ENCODE measurements at places on chromosomes 6 and 20.

DNA sequence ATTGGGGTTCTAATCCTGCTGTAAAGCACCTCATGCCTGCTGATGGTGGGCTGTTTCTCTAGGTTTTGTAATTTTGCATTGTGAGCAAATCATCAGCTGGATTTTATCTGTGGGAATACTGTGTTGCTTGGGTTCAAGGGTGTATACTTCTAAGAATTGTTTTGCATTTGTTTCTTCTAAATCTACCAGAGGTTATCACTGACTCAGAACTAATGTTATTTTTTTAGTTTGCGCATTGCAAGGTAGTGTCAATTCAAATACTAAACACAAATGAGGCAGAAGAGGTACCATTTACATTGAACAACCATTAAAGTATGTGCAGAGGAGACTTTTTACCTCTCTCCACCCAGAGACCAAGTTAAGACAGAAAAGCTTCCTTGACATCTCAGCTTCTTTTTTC, 60.0 kb downstream of the CEP162 start:
- no peak for DNase-seq

DNA sequence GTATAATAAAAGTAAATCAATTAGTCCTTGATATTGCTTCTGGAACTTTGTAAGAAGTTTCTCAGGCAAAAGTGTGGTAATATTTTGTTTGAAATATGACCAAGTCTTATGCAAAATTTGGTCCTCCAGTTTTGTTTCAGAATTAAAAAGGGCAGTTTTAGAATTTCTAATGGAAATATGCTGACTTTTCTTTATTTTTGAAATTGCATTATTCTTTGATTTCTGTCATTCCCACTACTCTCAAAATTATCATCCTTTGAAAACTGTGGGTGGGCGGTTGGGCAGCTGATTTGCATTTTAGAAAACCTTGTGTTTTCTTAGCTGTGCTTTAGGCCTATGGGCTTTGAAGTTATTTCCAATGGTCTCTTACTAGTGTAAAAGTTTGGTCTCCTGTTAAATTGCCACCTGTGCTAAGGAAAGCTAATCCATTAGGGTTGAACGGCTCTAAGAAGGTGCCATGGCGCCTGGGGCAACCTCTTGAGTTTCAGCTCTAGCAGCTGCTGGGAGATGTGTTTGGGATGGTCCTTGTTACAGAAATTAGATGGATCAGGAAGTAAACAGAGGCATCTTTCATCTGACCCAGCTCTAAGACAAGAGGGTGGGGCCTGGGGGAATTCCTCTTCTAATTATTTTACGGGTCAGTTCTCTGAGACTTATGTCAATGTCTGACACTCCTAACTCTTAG, 880.8 kb upstream of the SLC35B3 start:
- DNase-seq = no peak

DNA sequence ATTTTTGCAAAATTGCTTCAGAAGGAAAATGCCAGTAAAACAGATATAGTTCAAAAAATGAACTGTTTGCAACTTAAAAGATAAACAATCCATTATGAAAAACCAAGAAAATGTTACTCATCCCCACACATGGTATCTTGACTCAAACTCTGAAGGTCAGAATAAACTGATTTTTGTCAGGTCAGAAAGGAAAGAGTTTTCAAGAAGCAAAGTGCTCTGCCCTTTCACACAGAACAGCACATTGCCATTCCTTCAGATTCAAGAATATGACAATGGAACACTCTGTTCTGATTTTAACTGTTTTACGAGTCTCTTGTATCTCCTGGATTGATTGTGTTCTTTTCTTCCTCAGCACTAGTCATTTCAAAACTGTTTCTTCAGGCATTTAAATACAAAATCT, 33.8 kb upstream of the NT5E start:
- DNase-seq = no peak

DNA sequence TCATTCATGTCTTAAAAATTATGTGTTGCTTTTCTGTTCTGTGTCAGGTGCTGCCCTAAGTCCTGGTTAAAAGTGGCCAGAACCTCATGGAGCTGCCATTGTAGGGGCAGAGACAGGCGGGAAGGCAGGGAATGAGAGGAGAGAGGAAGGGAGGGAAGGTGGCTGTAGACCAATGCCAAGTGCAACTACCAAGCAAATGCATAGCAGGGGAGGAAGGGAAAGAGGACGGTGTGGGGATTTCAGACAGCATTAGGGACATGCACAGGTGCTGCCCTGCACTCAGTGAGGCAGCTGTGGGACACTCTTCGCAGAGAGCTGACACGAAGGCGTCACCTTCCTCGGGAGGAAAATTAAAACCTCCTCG, 21.0 kb downstream of the GGTLC1 start:
- DNase-seq = no peak

DNA sequence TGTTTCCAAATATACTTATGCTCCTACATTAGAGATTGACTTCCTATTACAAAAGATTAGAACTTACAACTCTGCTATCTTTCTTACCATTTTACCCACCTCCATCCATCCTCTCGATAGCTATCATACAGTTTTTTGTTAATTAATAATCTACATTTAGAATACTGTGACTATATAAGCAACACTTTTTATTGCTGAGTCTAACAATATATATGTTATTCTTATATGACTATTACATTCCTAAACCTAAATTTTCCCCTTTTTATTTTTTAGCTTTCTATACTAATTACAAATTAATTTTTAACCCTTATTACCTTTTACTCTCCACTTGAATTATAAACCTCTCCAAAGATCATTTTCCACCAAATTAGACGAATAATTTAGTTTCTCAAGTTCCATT, 57.0 kb downstream of the RNF217 start:
- DNase-seq = no peak

- no peak for DNase-seq
These were observed 22.6 kb downstream of the RSPH3 start for GRCh38 chr6:158977382-158977781.

DNA sequence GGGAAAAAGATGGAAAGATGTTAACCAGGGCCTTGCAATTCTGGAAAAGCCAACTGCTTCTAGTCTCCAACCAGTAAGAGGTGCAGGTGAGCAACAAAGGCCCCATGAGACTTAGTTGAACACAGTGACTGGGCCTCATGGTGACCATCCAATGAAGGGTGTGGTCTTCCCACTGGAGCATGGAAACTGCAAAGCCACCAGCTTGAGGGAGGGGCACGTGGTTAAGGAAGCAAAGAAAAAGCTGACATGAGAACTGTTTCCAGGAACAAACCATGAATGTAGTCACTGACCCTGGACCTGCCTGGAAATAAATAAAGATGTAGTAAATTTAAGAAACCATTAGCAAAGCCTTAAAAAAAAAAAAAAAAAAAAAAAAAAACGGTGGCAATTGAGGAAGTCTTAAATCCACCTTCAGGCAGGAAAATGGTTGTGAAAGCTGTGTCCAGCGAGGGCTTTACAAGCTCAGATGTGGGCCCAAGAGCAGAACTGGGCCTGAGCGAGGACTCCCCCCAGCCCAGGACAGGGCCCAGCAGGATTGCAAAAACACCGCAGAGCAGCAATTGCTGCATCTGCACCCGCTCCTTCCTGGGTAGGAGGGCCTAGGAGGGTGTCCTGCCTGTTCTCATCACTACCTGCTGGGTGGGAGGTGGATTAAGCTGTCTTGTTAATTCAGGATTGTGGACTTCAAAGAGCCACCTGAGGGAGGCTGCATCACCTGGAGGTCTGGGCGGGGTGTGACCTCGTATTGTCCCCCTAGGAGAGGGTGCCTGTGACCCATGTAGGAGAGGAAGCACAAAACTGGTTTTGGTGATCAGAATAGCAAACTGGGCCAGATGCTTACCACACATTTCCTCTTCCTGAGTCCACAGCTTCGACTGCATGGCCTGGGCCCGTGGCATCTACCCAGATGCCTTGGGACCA, 10.3 kb downstream of the GFRA4 start:
- DNase-seq = no peak

- no peak for DNase-seq
These were observed 2.5 kb downstream of the DEK start for GRCh38 chr6:18261877-18262276.

GRCh38 chr20:33104336-33104735, 24.9 kb downstream of the BPIFB4 start:
- no peak for DNase-seq

GRCh38 chr6:110683241-110683640, 132.0 kb downstream of the CDK19 start:
- DNase-seq = no peak

- DNase-seq = no peak
These were observed 672 bp downstream of the CEP43 start for GRCh38 chr6:166999884-167000253.

GRCh38 chr20:62953839-62954703, 1.6 kb downstream of the SLC17A9 start:
- peak; percentile 77 for DNase-seq

DNA sequence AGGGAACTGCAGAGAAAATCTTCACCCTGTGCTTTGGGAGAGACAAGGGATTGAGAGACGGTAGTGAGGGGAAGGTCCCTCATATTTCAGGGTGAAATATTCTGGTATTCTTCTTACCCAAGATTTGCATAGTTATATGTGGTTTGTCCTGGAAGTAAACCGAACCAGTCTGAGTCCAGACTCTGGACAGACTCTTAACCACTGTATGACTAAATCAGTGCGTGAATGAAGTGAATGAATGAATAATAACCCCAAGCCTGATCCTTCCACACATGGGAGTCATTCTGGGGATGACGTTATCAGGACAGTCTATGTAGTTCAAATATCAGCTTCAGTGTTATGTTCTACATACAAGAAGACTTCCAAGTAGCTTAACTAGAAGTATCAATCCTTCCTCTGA, 690.7 kb downstream of the KIF16B start:
- DNase-seq = no peak

DNA sequence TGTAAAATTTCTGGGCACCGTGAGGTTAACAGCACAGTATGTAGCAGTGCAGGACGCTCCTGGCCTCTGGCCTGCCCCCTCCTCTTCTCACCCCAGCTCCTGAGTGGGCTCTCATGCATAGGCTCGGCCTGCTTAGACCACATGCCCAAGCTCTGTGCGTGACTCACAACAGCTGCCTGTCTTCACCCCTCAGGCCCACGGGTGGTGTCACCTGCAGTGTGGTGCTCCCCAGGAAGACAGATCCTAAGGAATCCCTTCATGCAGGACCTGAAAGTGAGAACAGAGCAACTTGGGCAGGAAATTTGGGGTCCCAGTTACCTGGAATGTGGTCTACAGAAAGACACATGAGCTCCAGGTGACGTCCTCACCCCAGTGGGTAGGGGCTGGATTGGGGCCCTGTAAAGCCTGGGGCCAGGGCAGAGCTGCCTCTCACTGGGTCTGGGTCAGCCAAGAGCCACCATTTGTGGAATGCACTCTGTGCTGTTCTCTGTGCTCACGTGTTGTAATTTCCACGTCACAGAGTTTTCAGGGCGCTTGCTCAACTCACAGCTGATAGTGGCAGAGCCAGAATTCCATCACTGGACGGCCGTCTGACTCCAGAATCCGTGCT, 37.0 kb upstream of the PXDC1 start:
- no peak for DNase-seq

GRCh38 chr6:134177236-134177635, 124.8 kb upstream of the SLC2A12 start:
- no peak for DNase-seq

DNA sequence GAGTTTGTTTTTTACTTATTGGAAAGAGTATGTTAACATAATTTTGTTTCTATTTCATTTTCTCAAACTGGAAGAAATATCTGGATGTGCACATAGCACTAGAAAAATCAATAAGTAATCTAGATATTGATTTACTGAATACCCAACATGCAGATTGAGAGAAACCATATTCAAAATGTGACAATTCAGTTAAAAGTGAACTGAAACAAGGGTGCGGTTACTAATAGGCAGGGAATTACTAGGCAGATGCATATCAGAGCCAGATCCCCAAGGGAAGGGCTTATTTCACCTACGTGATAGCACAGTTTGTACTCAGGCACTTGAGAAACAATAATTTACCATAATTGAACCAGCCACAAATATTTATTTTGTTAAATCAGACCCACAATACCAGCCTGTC, 493.1 kb upstream of the FLRT3 start:
- peak; percentile 61 for DNase-seq

DNA sequence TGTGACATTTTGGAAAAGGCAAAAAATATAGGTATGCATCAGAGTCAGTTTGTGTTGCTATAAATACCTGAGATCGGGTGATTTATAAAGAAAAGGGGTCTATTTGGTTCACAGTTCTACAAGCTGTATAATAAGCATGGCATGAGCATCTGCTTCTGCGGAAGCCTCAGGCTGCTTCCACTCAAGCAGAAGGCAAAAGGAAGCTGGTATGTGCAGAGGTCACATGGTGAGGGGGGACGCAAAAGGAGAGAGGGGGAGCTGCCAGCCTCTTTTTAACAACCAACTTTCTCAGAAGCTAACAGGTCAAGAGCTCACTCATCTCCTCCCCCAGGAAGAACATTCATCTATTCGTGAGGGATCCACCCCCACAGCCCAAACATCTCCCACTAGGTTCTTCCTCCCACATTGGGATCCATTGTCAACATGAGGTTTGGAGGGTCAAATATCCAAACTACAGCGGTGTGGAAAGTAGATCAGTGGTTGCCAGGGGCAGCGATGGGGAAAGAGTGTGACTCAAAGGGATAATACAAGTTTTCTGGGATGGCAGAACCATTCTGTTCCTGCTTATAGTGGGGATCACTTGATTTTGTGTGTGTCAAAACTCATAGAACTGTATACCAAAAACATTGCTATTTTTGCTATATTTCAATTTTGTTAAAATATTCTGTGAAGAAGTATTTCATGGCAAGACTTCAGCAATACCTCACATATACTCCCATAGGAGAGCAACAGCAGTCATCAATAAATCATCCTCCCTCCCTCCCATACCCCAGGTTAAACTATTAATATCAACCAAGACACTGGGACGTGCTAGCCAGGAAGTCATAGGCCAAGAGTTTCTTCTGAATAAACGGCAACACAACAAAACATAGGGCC, 9.9 kb upstream of the FAM50B start:
- DNase-seq = no peak

- DNase-seq = no peak
These were observed 85.4 kb upstream of the RALY start for GRCh38 chr20:33908336-33908735.

- DNase-seq = no peak
These were observed 1515.1 kb downstream of the HACE1 start for GRCh38 chr6:103344554-103345163.

DNA sequence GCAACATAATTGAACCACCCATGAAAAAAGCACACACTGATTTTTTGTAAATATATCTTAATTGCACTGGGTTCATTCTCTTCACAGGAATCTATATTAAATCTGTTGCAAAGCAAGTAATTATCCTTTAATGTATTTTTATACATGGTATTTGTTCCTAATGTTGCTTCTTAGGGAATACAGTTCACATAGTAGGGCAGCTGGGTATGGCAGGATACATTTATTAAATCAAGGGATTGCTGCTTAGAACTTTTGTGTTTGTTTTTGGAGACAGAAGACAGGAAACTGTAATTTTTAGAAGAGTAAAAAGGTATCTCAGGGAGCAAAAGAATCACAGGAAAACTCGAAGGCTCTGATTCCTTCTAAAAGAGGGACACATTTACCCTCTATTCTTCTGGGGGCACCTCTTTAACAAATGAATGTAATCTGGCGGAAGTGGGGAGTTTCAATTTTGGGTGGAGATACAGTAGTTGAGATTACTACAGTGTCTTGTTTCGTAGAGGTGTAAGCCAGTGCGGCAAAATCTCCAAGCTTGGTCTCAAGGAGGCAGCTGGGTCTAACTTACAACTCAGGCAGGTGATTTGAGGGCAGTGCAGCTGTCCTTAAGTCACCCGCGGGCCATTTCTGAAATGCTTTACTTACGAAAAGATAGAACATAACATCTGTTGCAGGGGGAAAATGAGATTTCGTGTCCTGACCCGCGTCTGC, 812 bp upstream of the SMIM13 start:
- no peak for DNase-seq

- DNase-seq = no peak
These were observed 2.0 kb downstream of the LAMP5 start for GRCh38 chr20:9516234-9516871.

- DNase-seq = no peak
These were observed 166.7 kb upstream of the CENPW start for GRCh38 chr6:126173265-126173664.
